ACHN (cell line): ENCODE measurements at places on chromosomes 2 and 18.

GRCh38 chr18:62938487-62938886 is 223.1 kb downstream of the PHLPP1 start:
- DNase-seq: no peak

DNA sequence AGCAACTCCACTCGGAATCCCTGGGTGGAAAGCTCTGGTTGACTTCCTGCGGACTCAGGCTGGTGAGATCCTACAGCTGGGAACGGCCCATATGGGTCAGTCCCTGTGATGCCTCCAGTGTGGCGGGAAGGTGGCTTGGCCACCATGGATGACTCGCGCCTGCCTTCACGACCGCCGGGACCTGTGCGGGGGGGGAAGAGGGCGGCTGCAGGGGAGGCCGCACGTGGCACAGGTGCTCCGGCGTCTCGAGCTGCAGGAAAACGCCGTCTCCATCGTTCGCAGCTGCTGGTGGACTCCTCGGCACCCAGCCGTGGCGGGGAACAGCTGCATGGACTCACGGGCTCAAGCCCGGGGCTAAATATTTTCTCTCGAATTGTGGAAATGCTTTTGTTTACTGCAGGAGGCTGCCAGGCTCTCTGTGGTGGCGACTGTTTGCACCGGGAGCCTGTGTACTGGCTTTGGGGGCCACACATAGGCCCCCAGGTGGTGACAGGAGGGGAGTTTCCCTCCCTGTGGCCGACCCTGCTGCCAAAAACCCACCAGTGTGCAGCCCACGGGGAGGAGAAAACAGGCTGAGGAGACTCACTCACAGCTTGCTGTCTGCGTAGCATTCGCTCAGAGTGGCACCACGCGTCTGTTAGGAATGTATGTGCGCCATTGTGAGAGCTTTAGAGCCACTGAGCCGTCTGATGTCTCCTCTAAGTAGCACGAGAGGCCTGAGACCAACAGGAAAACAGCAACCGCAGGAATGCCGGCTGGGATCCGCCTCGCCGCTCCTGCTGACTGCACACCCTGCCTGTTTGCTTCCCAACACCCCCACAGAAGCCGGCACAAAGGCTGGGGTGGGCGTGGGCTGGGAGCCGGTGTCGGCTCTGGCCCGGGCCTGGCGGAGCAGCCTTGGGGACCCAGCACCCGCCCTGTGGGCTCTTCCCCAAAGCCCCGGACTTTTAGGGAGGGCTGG is 89.2 kb downstream of the NFATC1 start:
- DNase-seq: peak; percentile 4

DNA sequence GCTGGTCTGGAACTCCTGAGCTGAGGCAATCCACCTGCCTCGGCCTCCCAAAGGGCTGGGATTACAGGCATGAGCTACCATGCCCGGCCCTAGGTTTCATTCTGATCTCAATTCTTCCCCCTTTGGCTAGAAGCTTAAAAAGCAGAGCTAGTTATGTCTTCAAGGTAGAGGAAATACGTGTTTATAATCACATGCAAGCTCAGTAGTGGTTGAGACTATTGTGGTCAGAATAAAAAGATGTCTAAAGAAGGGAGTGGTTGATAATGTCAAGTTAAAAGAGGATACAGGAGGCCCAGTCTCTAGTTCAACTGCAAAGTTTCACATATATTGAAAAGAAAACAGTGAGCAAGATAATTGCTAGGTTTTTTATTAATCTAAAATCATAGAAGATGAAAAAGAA is 807.8 kb upstream of the ACVR2A start:
- no peak for DNase-seq

- DNase-seq: no peak
These were observed 83.6 kb downstream of the RTTN start for GRCh38 chr18:70121842-70122241.

- no peak for DNase-seq
These were observed 67.0 kb downstream of the PMS1 start for GRCh38 chr2:189851174-189851826.

GRCh38 chr18:79607361-79607952 is 72.1 kb upstream of the CTDP1 start:
- no peak for DNase-seq

DNA sequence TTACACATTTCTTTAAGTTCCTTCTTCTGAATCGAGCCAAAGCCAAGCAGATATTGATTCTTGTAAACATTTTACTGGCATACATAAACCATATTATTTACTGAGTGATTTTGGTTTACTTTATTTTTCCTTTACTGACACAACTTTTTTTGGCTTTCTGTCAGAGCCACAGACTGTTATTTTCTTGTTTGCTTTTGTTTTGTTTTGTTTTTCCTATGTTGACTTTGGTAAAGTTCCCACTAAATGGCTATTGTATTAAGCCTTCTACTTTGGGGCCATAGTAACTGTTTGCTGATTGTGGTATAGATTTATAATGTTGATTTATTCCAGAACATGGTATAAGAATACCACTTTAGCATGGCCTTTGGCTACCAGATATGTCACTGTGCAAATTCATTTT is 419.4 kb downstream of the DCDC2C start:
- DNase-seq: no peak

GRCh38 chr2:225748609-225749008 is 349.1 kb downstream of the NYAP2 start:
- DNase-seq: no peak

GRCh38 chr2:26438526-26438925 is 36.8 kb downstream of the DRC1 start:
- peak; percentile 11 for DNase-seq

DNA sequence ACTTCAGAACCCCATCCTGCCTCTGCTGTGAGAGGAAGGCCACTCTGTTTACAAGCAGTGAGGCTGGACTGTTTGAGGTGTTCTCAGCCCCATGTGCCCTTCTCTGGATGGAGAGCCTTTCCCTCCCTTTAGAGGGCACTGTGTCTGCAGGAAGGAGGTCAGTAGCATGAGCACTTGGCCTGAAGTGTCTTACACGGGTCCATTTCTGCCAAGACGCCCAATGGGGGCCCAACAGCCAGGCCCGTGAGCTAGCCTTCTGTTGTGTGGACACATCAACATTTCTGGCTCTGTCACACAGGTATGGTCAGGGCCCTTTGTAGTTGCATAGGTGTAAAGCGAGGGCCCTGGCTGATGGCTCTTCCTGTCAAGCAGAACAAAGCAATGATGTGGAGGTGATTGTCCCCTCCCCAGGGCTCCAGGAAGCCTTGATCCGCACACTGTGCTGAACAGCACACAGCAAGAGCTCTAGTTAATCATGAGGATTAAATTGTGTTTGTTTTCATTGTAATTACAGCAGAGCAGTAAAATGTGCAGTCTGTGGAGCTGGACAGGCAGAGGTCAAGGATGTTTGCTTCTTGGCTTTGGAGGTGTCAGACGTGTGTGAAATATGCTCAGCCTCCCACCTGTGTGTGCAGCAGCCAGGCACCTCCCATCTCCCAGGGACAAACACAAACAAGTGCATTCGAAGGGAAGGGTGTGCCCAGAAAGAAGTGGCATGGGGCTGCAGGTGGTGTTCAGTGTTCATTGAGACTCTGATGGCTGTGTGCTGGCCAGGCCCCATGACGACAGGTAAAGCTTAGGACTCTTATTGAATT is 132.1 kb downstream of the SH3RF3 start:
- peak; percentile 33 for DNase-seq

DNA sequence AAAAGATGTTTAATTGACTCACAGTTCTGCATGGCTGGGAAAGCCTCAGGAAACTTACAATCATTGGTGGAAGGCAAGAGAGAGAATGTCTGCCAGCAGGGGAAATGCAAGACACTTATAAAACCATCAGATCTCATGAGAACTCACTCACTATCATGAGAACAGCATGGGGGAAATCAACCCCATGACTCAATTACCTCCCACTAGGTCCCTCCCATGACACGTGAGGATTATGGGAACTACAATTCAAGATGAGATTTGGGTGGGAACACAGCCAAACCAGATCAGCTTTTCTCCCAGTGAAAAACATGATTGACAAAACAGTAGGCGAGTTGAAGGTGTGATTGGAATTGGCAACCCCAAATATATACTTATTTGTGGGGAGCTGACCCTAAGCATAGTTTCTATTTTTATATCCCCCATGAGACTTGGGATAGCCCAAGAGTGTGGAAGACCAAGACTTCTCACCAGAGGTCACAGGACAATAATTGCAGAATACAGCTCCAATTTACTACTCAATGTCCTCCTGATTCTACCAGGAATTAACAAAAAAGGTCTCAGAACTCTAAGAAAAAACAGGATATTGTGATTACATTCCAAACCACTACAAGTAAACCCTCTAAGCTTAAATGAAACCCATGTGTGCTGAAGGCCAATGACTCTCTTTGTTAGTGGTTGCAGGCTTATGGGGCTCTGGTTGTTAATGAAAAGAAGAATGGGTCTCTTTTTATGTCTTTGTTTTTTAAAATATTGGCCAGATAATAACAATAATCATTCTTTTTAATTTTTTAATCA is 96.1 kb upstream of the PIK3C3 start:
- no peak for DNase-seq
